ENCODE measurements at places on chromosomes 11 and 22.
A peak's percentile ranks its signal among the peaks of the same experiment; 100 is the strongest.

- no peak for DNase-seq
Observed at GRCh38 chr11:132493801-132494200, 1038.5 kb downstream of the OPCML start.

GRCh38 chr11:114844896-114845295 is 166.6 kb downstream of the NXPE2 start:
- no peak for DNase-seq

DNA sequence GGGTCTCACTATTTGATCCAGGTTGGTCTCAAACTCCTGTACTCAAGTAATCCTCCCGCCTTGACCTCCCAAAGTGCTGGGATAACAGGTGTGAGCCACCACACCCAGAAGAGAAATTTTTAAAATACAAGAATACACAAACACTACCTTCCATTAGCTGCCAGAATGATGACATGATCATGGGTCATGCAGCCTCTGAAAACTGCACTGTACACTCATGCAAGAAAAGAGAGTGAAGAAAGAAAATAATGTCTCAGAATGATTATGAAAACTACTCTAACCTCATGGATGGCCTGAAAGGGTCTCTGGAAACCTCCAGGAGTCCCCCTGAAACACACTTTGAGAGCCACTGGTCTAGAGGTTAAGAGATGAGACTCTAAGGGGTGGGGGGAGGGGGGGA is 18.8 kb downstream of the VPS37C start:
- no peak for DNase-seq

DNA sequence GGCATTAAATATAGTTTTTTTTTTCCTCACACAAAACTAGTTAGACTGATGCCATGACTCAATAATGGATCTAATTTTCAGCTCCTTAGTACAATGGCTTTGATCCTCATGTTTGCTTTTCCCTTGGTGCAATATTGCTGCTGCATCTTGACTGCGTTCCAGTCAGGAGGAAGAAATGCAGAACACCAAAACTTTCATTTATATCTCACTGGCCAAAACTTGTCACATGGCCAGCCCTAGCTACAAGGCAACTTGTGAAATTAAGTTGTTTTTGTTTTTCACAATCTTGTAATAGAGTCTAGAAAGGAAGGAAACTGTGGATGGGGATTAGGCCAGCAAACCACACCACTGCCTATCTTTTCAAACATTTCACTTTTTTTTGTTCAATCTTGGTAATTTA is 36.7 kb downstream of the SMC1B start:
- no peak for DNase-seq

DNA sequence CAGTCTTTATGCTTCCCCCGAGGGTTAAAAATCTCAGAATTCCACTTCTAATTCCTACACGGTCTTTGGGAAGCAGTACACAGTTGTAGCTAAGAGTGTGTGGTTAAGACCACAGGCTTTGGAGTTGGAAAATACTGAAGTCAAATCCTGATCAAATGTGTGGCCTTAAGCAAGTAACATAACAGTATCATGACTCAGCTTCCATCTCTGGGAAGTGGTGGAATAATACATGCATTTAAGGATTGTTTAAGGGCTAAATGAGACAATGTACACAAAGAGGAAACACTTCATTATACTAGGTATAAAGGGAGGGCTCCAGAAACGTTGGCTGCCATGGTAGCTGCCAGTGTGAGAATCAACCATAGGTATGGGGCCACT is 71.5 kb downstream of the FAT3 start:
- no peak for DNase-seq

DNA sequence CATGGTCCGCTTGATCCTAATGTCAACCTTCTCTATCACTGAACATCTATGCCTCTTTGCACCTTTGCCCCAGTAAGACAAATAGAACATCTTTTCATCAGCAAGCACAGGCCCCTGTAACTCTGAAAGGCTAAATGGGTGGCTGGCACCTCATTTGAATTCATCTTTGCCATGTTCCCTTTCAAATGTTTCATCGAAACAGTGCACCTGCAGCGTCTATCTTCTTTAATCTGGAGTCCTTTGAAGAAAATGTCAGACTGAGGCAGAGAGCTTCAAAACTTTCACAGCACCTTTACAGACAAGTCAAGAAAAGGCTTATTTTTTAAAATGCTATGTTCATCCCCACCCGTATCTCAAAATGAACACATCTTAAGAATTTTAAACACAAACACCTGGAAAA is 3.4 kb downstream of the MPPED2 start:
- no peak for DNase-seq

GRCh38 chr22:28706845-28707244 is 27.2 kb upstream of the TTC28 start:
- DNase-seq, result no peak

GRCh38 chr22:38873469-38874411 is 1.7 kb upstream of the CBX6 start:
- DNase-seq, result peak; percentile 90
